ENCODE measurements at places on chromosomes 1 and 21.

DNA sequence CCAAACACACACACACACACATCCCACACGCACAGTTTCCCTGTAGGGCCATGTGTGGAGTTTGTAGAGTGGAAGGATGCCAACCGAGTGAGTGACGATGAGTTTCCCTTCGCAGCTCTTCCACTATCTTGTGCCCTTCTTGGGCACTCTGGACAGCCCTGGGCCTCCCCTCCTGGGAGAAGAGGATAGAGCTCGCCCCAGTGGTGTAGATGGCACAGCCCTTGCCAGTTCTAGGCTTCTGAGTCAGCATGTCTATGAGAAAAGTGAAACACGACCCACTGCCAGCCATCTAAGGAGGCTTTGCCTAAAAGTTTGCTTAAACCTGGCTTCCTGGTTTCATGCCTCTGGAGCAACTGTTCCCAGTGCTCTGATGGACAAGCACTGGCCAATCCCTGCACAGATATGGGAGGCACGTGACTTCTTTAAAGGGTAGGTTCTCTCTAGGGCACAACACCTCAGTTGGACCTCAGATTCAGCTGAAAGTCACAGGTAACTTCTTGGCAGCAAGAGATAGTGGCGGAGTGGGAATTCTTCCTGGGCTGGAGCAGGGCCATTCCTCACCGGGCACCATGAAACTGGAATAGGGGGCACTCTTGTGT lies 195.9 kb upstream of the GALNT2 start:
- no peak for DNase-seq

DNA sequence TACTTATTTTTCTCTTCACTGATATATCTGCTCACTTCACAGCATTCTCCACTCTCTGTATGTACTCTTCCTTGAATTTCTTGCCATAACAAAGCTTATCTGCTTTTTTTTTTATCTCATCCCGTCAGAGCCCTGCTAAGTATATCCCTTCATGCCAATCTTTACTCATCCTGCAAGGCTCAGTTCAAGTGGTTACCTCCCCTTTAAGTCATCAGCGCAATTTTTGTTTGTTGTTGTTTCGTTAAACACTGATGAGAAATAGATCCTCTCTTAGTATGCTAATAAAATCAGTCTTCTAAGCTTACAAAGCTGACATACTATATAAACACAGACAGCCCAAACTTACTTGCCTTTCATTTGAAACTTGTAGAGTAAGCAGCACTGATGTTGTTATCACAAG lies 17.8 kb downstream of the COL24A1 start:
- no peak for DNase-seq

DNA sequence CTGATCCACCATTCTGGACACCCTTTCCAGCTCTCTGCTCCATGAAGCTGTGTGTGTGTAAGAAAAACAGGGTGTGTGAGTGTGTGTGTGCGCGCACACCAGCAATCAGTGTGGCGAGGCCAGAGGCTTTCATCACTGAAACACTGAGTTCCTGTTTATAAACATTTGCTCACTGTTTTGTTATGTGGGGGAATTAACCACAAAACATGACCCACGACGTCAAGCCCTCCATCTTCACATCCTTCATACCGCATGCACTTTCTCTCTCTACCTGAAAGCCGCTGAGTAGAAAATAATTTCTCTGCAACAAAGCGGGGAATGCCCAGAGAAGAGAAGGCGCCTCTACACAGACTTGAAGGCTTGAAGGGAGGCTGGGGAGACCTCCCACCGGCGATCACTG lies 148.9 kb upstream of the IRF2BP2 start:
- no peak for DNase-seq

- no peak for DNase-seq
These were observed 1.8 kb upstream of the SYT2 start for GRCh38 chr1:202711949-202712635.

- DNase-seq = no peak
These were observed 16.6 kb upstream of the EYA3 start for GRCh38 chr1:28104866-28105467.

GRCh38 chr1:225474986-225475820 lies 47.4 kb upstream of the LBR start:
- DNase-seq = peak; percentile 23

DNA sequence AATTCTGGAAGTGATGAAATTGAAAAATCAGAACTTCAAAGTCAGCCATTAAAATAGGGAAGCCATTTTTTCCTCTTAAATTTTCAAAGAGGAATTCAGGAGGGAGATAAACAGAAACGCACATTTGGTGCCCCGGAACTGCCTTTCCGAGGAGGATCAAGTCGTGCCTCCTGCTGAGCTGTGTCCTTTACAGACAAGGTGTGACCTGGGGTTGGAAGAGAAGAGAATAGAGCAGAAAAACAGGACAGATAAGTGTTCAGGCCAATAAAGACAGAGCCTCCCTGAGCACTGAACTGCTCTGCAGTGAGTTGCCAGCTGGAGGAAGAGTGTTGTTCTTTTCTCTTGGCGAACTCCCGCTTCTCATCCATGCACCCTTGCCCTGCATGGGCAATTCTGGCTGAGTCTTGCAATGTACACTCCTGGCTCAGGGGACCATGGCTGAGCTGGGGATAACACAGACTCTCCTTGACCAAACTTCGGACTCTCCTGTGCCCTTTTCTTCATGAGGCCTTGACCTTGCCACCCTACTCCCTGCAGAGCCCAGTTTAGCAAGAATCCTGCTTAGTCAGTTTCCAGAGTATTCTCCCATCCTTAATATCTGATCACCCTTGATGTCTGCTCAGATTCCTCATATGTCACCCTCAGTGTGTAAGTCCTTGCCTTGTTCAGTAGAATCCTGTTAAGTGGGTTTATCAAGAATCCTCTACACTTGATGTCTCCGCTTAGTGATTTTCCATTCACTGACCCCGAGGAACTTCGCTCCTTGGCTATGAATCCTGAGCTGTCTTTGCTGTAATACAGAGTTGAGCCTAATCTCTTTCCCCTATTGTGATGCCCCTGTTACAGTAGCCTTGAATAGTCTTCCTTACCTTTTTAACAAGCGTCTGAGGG lies 1.3 kb upstream of the MTARC1 start:
- DNase-seq = no peak

DNA sequence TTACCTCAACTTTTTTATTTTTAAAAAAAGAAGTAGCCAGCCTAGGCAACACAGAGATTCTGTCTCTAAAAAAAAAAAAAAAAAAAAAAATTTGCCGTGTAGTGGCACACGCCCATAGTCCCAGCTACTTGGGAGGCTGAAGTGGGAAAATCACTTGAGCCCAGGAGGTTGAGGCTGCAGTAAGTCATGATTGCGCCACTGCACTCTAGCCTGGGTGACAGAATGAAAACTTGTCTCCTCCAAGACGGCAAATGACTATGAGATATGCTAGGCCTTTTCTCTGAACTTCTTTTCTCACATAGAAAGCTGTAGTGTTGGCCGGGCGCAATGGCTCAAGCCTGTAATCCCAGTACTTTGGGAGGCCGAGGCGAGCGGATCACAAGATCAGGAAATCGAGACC lies 24.7 kb upstream of the PTCH2 start:
- DNase-seq = no peak

GRCh38 chr1:183970516-183971300 lies 66.8 kb downstream of the COLGALT2 start:
- no peak for DNase-seq

DNA sequence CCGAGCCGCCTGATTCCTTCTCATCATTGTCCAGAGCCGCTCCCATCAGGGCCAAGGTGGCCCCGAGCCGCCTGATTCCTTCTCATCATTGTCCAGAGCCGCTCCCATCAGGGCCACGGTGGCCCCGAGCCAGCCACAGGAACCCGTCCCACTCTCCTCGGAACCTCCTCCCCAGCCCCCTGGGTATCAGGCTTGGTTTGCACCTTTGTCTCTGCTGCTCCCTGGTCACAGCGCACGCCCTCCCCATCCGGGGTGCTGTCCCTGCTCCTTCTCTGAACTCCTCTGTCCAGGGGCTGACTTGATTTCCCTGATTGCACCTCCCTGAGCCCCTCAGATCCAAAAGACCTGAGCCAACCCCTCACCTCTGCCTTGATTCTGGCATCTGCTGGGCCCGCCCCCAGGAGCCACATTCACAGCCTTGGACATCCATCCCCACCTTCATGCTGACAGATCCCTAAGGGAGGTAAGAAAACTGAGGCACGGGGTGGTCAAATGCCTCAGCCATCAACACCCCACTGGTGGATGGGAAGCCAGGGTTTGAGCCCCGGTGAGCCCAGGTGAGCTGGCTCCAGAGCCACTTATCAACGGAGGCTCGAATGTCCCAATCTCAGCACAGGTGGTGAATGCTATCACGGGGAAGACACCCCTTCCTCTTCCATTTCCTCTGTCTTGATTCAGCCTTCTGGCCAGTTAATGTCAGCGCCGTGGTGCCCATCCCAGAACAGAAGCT lies 25.6 kb upstream of the COL18A1 start:
- no peak for DNase-seq

DNA sequence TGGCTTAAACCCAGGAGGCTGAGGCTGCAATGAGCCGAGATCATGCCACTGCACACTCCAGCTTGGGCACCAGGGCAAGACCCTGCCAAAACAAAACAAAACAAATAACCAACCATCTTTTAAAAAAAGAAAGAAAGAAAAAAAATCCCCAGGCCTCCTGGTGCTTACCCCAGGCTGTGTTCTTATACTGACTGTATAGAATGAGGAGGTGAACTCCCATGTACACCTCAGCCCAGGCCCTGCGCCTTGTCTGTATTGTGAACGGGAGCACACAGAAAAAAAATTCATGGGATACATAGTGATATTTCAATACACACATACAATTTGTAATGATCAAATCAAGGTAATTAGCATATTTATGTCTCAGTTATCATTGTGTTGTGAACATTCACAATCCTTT lies 14.1 kb downstream of the RPL5 start:
- no peak for DNase-seq

DNA sequence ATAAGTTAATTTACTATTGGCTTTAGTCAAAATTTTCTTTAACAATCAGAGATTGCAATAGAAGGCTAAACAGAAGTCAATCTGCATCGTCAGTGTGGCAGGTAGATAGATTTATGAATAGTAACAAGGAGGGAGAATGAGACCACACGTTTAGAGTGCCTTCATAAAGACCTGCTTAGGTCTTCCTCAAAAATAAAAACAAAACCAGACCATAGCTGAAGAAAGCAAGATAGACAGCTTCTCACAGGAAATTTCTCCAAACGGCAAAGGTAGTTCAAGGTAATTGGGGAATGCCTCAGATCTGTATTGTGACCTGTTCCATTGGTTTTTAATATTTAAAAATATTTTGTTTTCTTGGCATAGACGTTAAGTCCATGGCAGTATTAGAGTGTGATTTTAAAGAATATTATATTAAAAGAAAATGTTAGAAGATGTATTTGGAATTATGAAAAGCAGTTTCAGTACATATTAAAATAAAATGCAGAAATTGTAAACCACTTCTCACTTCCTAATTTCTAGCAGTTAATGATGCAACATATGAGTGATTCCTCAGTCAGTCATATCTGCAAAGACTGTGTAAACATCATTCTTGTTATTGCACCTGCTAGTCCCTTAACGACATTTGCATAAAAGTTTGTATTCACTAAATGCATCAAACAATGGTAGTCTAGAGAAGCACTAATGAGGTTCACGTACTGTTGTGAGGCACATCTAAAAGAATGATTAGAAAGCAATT lies 278.0 kb downstream of the HLX start:
- DNase-seq = no peak

GRCh38 chr21:33189237-33189636 lies 40.5 kb upstream of the IFNAR2 start:
- DNase-seq = no peak
